IMR-90 (cell line): ENCODE measurements at places on chromosomes 12 and 14. TPM values are rescaled to one million over a fixed set of nuclear protein-coding genes. Genes with fewer than 3 reads are reported as not detected.

CCDC197 gene
- total RNA-seq, result not detected in 2 replicates

GZMH gene
- total RNA-seq, result not detected in 2 replicates

CYP27B1 gene
- 0.36 and 0.56 TPM in 2 replicates for total RNA-seq

WDR89 gene
- 10.2 and 22.5 TPM in 2 replicates for total RNA-seq

CMTM5 gene
- total RNA-seq, result not detected in 2 replicates

SYT1 gene
- 3.0 and 4.2 TPM in 2 replicates for total RNA-seq

OAS1 gene
- total RNA-seq, result not detected in 2 replicates

IL23A gene
- total RNA-seq, result not detected in 2 replicates

LTBP2 gene
- 23.8 and 26.7 TPM in 2 replicates for total RNA-seq

STXBP6 gene
- 14.3 and 15.6 TPM in 2 replicates for total RNA-seq

SLC5A8 gene
- not detected in 2 replicates for total RNA-seq

FOXA1 gene
- total RNA-seq, result under 0.01 and 0.18 TPM in 2 replicates

C12orf54 gene
- total RNA-seq, result not detected in 2 replicates

NGB gene
- not detected in 2 replicates for total RNA-seq

PRH2 gene
- total RNA-seq, result 0.28 TPM in 1 of 2 replicates, not detected in the other

SPRYD4 gene
- total RNA-seq, result 1.4 and 1.8 TPM in 2 replicates

ABCD2 gene
- not detected in 2 replicates for total RNA-seq

ANKRD33 gene
- total RNA-seq, result under 0.01 TPM in 1 of 2 replicates, not detected in the other

PZP gene
- not detected in 2 replicates for total RNA-seq

NOP9 gene
- 22.5 and 25.8 TPM in 2 replicates for total RNA-seq

TAS2R14 gene
- 2.0 and 3.9 TPM in 2 replicates for total RNA-seq

CLEC9A gene
- not detected in 2 replicates for total RNA-seq

FAM186B gene
- 0.18 and 0.28 TPM in 2 replicates for total RNA-seq

TAS2R10 gene
- 0.36 and 1.1 TPM in 2 replicates for total RNA-seq

KRT6C gene
- total RNA-seq, result not detected in 2 replicates

SSPN gene
- total RNA-seq, result 5.6 and 7.8 TPM in 2 replicates

FERMT2 gene
- total RNA-seq, result 217 and 229 TPM in 2 replicates
